ENCODE measurements at places on chromosomes 2 and 18.

DNA sequence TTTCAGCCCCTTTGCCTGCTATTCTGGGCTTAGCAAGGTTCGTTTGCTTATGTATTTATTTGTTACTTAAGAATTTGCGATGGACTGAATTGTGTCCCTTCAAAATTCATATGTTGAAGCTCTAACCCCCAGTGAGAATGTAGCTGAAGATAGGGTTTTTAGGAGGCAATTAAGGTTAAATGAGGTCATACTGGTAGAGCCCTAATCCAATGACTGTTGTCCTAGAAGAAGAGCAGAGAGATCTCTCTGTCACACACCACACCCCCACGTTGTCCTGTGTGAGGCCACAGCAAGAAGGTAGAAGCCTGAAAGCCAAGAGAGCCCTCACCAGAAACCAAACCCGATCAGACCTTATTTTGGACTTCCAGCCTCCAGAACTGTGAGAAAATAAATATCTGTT is 66.7 kb downstream of the KIAA1328 start:
- no peak for DNase-seq

GRCh38 chr2:46539327-46540276 is 60.2 kb downstream of the TMEM247 start:
- DNase-seq = no peak

- no peak for DNase-seq
Measured at GRCh38 chr2:44975571-44976450, 33.4 kb downstream of the SIX2 start.

DNA sequence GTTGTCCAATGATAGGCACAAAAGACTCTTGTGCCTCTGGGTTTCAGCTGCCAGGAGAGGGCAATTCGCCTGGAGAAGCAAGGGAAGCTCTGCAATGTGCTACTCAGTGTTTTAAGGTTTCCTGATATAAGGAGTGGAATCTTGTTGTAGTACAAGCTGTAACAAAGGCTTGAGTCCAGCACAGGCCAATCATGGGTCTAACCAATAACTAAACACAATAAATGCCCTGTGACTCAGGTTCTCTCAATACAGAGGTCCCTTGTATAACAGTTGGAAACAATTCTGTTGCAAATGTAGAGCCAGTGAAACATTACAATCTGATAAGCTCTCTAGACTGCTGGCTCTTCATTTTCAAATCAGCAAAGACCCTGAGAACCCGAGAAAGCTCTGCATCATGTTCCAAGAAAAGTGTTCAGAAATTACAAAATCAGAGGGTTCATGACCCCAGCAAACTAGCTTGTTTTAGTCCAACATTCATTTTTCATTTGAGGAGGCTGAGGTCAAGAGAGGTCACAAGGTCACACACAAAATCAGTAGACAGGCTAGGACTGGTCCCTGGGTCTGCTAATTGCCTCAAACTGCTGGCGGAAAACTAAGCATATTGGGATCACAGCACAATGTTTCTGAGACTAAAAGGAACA is 59.0 kb upstream of the DNMT3A start:
- no peak for DNase-seq

- no peak for DNase-seq
Measured at GRCh38 chr2:235139956-235140800, 188.4 kb downstream of the SH3BP4 start.

- no peak for DNase-seq
Measured at GRCh38 chr2:22703286-22703920, 681.6 kb upstream of the KLHL29 start.

DNA sequence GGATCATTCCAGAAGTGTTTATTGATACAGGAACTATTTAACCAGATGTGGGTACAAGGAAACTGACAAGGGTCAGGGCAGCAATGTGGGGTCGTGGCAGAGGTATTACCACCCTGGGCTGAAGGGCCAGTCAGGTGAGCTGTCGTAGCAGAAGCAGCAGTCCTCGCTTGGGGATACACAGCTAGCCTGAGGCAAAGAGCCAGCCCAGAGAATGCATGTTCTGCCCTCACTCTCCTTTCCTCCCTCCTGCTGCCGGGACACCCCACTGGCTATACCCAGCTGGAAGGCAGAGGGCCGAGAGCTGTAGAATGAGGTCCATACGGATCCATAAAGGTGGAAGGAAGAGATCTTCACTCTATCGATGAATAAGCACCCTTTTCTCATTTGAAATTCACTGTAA is 32.2 kb upstream of the GBX2 start:
- no peak for DNase-seq

GRCh38 chr2:80198042-80198441 is 106.5 kb downstream of the LRRTM1 start:
- DNase-seq = no peak

- no peak for DNase-seq
Measured at GRCh38 chr2:58923869-58924268, 682.7 kb upstream of the FANCL start.

DNA sequence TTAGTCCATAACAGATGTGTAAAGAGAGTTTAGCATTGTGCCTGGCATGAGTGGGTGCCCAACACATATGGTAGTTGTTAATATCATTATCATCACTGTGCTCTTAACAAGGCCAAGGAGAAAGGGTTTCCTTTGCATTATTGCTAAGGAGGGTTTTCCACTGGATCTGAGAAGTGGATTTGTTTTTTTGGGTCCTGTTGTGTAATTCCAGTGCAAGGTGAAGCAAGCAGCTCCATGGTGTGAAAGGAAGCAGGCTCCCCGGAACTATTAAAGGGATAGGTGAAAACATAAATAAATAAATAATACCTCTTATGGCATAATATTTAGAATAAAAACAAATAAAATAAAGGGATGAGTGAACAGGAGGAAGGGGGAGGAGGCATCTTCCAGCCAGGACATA is 65.3 kb downstream of the MTCL1 start:
- no peak for DNase-seq

DNA sequence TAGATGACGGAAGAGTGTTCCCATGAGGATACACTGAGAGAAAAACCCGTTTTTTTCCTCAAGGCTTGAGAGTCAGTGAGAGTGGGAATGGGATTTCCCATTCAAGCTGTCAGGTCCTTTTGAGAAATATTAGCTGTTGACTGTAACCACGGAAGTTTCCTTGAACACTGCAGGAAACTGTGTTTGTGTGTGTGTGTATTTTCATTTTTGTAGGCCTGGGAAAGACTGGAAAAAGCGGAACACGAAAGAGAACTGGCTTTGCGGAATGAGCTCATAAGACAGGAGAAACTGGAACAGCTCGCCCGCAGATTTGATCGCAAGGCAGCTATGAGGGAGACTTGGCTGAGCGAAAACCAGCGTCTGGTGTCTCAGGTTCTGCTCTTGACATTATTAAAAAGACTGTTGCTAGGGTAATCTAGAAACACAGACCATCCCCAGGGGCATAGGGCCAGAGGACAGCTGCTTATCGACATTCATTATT is 98.8 kb upstream of the EML6 start:
- DNase-seq = no peak

DNA sequence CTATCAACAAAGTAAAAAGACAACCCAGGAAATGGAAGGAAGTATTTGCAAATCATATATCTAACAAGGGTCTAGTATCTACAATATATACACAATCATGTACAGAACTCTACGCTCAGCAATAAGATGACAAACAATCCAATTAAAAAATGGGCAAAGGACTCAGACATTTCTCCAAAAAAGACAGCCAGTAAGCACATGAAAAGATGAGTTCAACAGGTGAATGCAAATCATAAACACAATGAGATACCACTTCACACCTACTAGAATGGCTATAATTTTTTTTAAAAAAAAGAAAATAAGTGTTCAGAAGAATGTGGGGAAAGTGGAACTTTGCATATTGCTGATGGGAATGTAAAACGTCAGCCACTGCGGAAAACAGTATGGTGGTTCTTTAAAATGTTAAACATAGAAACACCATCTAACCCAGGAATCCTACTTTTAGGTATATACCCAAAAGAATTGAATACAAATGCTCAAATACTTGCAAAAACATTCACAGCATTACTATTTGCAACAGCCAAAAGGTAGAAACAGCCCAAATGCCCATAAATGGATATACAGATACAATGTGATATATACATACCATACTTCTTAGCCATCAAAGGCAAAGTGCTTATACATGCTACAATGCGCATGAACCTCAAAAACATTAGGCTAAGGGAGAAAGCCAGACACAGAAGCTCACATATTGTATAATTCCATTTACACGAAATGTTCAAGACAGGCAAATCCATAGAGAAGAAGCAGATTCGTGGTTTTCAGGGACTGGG is 121.2 kb downstream of the CABYR start:
- no peak for DNase-seq

DNA sequence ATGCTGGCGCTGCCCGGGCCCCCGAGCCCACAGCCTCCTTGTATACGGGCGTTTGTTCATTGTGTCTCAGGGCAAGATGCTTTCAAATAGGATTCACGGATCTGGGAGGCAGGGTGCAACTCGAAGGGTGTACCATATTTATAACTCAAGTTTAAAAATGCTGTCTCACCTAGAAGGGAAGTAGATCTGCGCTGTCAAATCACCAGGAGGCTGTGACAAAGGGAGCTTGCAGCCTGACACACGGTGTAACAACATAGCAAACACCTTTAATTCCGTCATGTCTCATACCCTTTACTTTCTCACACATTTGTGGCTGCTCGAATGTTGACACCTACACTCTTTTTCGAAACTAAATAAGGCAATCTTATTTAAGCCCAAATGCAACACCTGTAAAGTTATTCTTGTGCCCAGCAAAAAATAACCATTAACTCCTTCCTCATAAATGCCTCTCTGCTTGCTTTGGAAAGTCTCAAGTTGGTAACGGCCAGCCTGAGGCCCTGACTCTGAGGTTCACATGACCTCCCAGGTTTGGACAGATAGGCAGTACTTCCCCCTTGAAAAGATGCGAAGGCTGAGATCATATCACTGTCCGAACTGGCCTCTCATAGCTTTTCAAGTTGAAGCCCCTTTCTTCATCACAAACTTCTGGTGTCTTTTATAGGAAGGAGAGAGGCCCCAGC is 11.6 kb downstream of the ZEB2 start:
- no peak for DNase-seq

DNA sequence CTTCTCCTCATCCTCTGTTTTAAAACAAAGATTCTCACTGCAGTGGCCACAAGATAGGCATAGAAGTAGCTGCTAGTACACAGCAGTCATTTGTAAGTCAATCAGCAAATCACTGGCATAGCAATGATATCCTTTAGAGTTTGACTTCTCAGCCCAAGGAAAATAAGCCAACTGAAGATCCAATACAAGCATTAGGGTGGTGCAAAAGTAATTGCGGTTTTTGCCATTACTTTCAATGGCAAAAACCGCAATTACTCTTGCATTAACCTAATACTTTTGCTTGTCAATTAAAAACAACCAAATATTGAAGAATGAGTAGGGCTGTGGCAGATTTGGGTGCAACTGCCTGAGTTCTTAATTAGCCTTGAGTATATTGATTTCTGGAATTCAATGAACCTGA is 2.8 kb downstream of the G6PC2 start:
- no peak for DNase-seq

DNA sequence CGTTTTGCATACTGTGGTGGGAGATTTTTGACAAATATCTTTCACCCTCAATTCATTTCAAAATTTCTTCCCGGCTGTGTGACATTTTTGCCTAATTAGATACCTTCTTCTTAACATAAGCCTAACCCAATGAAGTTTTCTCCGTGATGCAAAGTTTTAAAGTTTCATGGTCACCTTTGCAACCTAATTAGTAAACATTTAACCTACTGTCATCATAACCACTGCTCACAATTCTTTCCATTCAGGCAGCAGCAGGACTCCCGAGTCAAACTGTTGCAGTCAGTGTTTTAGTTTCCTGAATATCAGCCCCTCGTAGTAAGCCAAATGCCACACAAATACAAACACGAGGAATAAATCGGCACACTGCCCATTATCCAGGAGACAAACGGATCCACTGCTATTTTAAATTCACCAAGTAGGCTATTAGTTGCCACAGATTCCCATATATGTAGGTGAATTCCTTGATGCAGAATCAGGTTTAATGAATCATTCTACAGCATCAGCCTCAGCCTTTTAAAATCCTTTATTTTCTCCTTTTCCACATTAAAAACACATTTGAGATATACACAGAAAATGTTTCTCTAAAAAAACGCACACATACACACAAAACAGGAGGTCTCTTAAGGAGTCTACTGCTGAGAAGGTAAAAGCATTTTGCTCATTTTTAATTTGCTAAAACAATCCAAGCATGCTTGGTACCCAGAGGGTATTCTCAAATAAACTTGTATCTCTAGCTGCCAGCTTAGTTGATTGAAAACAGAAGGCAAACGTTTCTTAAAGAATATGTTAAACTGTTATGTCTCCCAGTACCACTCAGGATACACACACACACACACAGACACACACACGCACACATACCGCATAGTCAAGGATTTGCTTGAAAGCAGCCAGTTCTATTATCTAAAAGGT is 106.5 kb upstream of the KCTD1 start:
- DNase-seq = no peak

- DNase-seq = no peak
Measured at GRCh38 chr2:183088061-183088460, 9.5 kb downstream of the DUSP19 start.

GRCh38 chr2:134973241-134974138 is 54.9 kb downstream of the CCNT2 start:
- no peak for DNase-seq

GRCh38 chr2:239129147-239129920 is 271.5 kb downstream of the HDAC4 start:
- no peak for DNase-seq

DNA sequence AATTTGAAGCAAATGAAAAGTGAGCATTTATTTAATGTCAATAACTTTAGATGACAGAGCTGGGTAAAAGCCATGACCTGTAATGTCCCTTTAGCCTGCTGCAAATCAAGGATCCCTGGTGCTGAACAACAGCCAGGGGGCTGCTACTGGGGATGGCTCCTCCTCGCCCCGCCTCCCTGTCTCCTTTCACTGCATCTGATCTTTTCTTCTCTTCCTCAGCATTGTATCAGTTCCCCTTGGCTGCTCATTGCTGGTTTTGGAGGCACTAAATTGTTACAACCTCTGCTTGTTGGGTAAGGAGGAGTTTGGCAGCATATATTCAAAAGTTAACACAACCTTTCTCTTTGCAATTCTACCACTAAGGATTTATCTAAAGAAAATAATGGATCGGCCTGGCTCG is 236.3 kb upstream of the ID2 start:
- DNase-seq = peak; percentile 43
